ENCODE measurements at places on chromosomes 11 and 22.
A peak's percentile ranks its signal among the peaks of the same experiment; 100 is the strongest.

GRCh38 chr11:9697766-9698165, 33.9 kb downstream of the SWAP70 start:
- DNase-seq, result no peak

- no peak for DNase-seq
These were observed 387.6 kb upstream of the DDI1 start for GRCh38 chr11:103648670-103649400.

DNA sequence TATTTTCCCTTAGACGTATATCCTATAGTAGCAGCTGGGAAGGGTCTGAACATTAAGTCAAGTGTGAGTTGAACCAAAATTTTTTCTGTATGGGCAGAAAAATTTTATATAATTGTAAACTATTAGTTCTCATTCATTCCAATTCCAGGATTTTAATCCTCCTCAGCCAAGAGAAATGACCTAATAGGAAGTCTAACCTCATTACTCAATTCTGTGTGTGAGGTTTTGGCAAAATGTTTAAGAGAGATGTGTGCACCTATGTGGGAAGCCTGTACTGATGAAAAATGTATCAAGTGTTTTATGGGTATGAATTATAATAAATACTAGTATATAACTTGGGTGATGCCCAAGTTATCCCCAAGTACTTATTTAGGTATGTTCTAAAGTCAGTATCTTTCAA, 311.6 kb upstream of the PITPNB start:
- DNase-seq, result no peak

DNA sequence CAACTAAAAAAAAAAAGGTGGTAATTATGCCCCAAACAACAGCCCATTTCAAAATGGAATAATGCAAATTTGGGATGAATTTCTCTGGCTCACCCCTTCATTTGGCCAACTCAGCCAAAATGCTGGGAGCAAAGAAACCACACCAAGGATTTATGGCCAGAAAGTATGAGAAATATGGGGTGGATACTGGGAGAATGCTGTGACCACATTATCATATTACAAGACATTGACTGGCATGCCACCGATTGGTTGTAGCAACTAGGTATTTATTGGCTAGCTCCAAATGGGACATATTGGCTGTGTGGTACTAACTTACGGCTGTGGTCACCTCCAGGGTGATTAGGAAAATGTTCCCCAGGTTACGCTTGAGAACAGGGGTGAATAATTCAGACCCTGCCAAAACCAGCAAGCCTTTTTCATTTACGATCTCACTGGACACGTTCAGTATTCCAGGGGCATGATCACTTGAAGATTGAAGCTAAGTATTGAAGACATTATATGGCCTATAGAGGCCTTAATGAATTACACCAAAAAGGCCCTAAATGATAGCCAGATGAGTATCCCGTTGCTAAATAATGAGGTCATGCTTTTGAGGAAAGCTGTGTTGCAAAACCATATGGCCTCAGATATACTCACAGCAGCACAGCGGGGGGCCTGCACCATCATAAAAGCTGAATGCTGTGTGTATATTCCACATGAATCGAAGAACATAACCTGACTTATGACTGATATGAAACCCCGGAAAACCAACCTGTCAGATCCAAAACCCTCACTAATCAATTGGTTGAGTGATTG, 3.8 kb upstream of the FDX1 start:
- DNase-seq, result no peak

DNA sequence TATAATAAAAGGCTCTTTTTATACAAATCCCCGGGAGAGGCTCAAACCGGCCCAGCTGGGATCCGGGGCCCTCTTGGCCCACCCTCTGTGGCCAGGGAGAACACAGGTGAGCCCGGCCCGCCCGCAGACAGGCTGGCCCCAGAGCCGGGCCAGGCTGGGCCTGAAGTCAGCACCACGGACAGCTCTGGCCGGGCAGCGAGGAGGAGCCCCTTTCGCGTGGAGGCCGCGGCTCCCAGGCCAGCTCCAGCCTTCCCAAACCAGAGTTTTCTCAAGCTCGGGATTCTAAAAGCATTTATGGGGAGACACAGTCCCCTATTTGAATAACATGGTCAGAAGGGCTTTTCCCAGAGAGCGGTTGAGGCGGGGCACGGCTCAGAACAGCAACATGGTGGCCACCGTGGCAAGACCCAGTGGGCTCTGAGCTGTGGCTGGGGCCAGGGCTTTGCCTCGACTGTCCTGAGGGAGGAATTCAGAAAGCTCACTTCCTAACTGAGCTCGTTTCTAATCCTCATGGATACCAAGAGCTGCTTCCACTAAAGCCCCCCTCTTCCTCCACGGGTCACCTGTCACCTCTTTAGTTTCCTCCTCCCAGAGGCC, 115.4 kb downstream of the BRD1 start:
- DNase-seq, result no peak

GRCh38 chr11:7894251-7894650, 36.8 kb downstream of the OR10A6 start:
- no peak for DNase-seq

GRCh38 chr11:120906766-120907165, 117.1 kb upstream of the TBCEL start:
- DNase-seq, result no peak

- no peak for DNase-seq
These were observed 15.6 kb upstream of the RDX start for GRCh38 chr11:110311783-110312579.

DNA sequence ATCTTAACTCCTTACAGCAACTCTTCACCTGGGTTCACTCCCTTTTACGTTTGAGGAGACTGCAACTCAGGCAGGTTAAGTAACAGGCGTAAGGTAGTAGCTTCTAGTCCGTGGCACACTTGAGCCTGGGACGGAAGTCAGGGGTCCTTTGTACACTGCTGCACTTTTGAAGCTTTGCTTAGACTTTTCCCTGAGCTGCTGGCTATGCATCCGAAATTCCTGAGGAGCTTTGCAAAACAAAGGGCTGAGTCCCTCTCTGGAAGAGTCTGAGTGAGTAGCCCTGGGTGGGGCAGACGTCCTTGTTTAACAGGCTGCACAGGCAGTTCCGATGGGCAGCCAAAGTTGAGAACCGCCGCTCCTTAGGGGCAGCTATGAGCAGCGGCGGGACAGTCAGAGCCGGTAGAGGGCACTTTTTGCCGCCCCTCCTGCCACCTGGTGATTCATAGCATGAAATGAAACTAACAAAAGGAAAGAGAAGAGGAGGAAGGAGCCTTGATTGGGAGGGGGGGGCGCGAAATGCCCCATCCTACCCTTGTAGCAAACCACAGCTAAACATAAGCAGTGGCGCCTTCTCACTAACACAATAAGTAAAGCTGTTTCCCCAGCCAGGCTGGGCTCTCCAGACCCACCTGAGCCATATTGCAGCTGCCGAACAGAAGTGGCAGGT, 1.4 kb downstream of the TMEM109 start:
- DNase-seq, result peak; percentile 78

DNA sequence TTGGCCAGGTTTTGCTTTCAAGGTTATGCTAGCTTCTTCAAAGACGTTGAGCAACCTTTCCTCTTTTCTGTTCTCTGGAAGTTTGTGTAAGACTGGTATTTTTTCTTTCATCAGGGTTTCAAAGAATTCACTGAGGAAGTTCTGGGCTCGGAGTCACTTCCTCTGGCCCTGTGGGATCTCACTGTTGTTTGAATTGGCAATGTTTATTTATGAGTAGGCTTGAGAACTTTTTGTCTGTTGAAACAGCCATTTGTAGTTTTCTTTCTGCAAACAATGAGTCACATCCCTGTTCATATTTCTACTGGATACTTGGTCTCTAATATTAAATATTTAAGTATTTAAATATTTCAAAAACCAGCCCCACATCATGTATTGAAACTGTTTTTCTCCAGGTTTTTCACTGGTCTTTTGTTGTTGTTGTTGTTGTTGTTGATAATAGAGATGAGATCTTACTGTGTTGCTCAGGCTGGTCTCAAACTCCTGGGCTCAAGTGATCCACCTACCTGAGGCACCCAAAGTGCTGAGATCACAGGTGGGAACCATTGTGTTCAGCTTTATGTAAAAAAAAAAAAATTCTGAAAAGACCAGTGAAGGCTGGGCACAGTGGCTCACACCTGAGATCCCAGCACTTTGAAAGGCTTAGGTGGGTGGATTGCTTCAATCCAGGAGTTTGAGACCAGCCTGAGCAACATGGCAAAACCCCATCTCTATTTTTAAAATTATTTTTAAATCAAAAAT, 26.9 kb downstream of the SUSD2 start:
- DNase-seq, result no peak

DNA sequence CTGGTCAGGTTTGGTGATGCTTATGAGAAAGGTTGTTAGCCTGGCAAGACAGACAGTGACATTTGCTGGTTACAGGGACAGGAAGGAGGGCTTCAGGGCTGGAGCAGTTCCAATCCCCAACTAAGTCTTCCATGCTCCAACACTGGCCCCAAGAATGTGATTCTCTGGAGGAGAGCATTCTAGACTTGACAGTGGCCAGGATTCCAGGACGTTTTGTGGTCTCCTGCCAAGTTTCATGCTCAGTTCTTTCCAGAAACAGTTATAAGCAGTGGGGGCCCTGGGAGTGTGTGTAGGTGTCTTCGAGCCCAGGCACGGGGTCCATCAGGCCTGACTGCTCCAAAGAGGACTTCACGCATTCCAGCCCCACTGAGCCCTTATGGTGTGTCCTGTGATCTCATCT, 8.9 kb upstream of the GRK3 start:
- DNase-seq, result no peak

- DNase-seq, result no peak
These were observed 75.7 kb upstream of the E2F8 start for GRCh38 chr11:19316434-19316833.

DNA sequence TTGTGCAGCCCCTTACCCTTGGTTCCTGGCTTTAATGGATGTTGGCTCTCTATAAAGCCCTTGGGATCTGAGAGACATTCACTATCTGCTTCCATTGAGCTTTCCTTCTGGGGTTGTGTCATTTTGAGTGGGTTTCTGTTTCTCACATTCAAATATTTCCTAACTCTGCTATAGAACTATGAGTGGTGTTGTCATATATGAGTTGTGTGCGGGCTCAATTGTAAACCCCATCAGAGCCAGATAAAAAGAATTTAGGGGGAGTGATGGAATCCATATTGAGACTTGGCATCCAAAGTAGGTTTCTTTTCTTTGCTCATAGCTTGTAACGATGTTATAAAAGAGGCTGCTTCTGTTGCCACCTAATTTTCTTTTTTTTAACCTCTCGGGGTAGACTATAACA, 41.8 kb upstream of the SPON1 start:
- no peak for DNase-seq

DNA sequence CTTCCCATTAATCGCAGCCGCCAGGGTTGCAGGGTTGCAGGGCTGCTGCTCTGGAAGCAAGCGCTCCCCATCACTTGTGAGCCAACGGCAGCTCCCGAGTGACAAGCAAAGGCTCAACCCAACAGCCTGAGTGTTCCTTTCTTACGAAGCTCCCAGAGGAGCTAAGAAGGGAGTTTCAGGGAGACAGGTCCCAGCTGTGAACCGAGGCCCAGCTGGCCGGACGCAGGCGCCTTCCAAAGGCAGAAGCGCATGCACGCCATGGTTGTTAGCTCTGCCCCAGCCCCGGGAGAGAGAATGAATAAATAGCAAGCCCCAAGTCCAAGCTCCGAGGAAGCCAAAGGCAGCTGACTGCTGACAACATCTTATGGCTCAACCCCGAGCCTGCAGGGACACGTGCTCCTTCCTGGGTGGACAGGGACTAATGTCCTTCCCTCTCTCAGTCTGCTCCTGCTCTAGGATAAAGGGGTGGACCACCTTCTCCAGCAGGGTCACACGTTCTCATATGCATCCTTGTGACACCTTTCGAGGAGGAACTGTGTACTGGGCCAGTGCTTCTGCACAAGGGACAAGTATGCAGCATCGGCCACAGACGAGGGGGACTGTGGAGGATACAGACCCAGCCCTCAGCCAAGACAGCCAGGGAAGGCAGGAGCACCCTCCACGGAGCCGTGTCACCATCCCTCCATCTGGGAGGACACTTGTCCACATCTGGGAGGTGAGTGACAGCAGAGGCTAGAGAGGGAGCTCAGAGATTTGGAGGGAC, 29.9 kb downstream of the SHANK2 start:
- no peak for DNase-seq

- no peak for DNase-seq
These were observed 1.6 kb upstream of the DNAL4 start for GRCh38 chr22:38795569-38795968.

DNA sequence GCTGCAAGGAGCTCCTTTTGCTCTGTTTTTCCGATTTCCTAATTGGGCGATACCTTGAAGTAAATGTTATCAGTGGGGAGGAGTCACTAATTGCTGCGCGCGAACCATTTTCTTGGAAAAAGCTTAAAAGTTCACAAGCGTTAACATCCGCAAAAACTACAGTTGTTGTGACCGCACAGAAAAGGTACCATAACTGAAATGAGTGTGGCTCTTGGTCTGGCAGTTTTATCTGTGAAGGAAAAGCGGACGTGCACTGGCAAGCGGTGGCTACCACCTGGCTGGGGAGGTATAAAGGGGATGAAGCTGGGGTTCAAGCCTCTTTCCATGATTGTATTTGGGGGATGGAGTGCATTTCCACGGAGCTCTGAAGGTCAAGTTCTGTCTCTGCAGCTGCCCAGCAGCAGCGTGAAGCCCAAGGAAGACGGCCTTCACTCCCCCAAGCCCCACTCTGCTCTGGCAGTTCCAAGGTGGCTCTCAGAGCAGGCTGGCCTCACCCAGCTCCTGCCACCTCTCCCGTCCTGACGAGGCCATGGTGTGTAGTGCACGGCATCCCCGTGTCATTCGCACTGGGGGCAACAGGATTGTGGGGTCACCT, 27.5 kb downstream of the MOV10L1 start:
- no peak for DNase-seq

GRCh38 chr11:18802381-18803257, 11.0 kb upstream of the PTPN5 start:
- no peak for DNase-seq

Data from activated naive CD8-positive, alpha-beta T cell treated with anti-CD3 and anti-CD28 coated beads for 36 hours (primary cell).